ENCODE measurements at places on chromosomes 11 and 22. TPM values are rescaled to one million over a fixed set of nuclear protein-coding genes. Genes with fewer than 3 reads are reported as not detected.

The FAM111B gene
- total RNA-seq: 7.7 TPM

The OR6A2 gene
- total RNA-seq: not detected

The ST14 gene
- 0.30 TPM for total RNA-seq

The INS gene
- not detected for total RNA-seq

The CCDC73 gene
- not detected for total RNA-seq

The NEU3 gene
- total RNA-seq: 4.4 TPM

The TMEM179B gene
- total RNA-seq: 92.9 TPM

The RCOR2 gene
- 1.1 TPM for total RNA-seq

The OR52H1 gene
- not detected for total RNA-seq

The TMEM45B gene
- not detected for total RNA-seq

The OR2D2 gene
- total RNA-seq: not detected

The TMEM191B gene
- total RNA-seq: 0.96 TPM

The CNTN5 gene
- total RNA-seq: not detected

The SLC22A6 gene
- total RNA-seq: not detected

The SNX19 gene
- total RNA-seq: 13.3 TPM

The FOLR3 gene
- total RNA-seq: not detected

The DDX25 gene
- not detected for total RNA-seq

The AP2A2 gene
- total RNA-seq: 36.2 TPM

The OLFML1 gene
- not detected for total RNA-seq

The INSC gene
- total RNA-seq: not detected

The MUS81 gene
- 33.1 TPM for total RNA-seq

The OR5P2 gene
- total RNA-seq: not detected

The DEAF1 gene
- total RNA-seq: 30.1 TPM

The GALNT18 gene
- total RNA-seq: 27.3 TPM

The GRM5 gene
- not detected for total RNA-seq

The RFPL1 gene
- total RNA-seq: not detected

The FOSL1 gene
- total RNA-seq: 144 TPM

The OR4A16 gene
- not detected for total RNA-seq

The CD3E gene
- not detected for total RNA-seq

The PYGM gene
- total RNA-seq: 0.32 TPM

The CNIH2 gene
- total RNA-seq: 2.4 TPM

The VSTM5 gene
- not detected for total RNA-seq

The LRRC55 gene
- total RNA-seq: not detected

The OR52I2 gene
- total RNA-seq: not detected

The UBQLN3 gene
- total RNA-seq: not detected

The LRRC4C gene
- not detected for total RNA-seq

The NPAS4 gene
- total RNA-seq: not detected

The FOLH1 gene
- total RNA-seq: not detected

The ALDH3B2 gene
- not detected for total RNA-seq

The KCNE3 gene
- not detected for total RNA-seq

The LMO1 gene
- 2.6 TPM for total RNA-seq

The GAL3ST1 gene
- 9.9 TPM for total RNA-seq

The PGA5 gene
- not detected for total RNA-seq

The TTC28 gene
- total RNA-seq: 2.1 TPM
